ENCODE measurements at places on chromosomes 6 and 20.

GRCh38 chr20:9227896-9228615, 159.2 kb downstream of the PLCB4 start:
- no peak for DNase-seq

GRCh38 chr20:35883778-35884540, 70.3 kb downstream of the SCAND1 start:
- DNase-seq, result peak; percentile 78

GRCh38 chr6:47195011-47195650, 114.6 kb downstream of the TNFRSF21 start:
- peak; percentile 58 for DNase-seq

DNA sequence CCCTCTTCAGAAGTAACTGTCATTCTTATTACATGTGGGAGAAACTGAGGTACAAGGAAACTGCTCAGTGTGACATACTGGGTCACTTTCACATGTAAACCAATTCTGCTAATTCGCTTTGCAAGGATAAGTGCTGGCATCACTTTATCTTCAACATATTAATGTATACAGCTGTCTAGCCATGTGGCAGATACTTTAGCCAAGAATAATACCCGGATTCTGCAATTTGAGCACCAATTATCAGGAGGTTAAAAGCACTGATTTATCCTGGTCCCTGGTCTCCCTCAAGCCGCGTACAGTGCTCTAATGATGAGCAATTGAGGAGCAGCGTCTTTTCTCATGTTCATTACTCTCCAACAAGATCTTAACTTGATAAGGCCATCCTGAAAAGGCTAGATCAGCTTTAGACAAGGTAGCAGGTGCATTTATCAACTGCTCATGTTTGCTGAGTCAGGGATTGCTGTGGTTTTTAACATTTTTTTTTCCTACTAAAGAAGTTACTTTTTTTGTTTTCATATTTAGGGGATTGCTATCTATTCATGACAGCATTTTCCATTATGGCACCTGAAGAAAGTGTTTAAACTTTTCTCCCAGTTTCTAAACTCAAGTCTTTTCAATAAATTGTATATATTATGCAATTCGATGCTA, 1066.3 kb upstream of the MAP3K7 start:
- DNase-seq, result no peak

GRCh38 chr20:22248051-22248667, 336.2 kb downstream of the FOXA2 start:
- DNase-seq, result no peak

DNA sequence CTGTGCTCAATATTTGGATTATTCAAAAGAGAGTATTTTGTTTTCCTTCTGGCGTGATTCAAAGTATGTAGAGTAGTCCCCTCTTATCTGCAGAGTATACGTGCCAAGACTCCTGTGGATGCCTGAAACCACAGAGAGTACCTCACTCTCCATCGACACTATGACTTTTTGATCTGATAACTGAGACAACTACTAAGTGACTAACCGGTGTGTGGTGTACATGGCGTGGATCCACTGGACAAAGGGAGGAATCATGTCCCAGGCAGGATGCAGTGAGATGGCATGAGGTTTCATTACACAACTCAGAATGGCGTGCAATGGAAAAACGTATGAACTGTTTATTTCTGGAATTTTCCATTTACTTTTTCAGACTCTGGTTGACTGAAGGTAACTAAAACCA, 112.2 kb upstream of the PDE7B start:
- DNase-seq, result no peak
